ENCODE measurements at places on chromosomes 16 and 17.

DNA sequence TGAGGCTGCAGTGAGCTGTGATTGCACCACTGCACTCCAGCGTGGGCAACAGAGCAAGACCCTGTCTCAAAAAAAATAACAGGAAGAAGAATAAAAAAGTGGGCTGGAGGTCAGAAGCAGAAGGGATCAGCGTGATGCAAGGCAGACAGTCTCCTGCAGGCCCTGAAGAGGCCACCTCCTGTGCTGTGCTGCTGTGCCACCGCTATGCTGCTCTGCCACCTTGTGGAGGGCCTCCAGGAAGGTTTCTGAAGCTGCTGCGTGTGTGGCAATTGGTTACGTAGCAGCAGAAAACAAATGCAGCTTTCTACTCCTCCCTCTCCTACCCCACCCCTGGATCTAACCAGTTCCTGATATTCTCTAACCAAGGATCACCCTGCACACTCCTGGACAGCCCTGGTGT, 815.5 kb downstream of the KCNJ18 start:
- DNase-seq: no peak

- no peak for DNase-seq
Observed at GRCh38 chr17:65527381-65527780, 34.1 kb downstream of the AXIN2 start.

GRCh38 chr17:2551928-2552327, 40.2 kb upstream of the METTL16 start:
- peak; percentile 43 for DNase-seq

DNA sequence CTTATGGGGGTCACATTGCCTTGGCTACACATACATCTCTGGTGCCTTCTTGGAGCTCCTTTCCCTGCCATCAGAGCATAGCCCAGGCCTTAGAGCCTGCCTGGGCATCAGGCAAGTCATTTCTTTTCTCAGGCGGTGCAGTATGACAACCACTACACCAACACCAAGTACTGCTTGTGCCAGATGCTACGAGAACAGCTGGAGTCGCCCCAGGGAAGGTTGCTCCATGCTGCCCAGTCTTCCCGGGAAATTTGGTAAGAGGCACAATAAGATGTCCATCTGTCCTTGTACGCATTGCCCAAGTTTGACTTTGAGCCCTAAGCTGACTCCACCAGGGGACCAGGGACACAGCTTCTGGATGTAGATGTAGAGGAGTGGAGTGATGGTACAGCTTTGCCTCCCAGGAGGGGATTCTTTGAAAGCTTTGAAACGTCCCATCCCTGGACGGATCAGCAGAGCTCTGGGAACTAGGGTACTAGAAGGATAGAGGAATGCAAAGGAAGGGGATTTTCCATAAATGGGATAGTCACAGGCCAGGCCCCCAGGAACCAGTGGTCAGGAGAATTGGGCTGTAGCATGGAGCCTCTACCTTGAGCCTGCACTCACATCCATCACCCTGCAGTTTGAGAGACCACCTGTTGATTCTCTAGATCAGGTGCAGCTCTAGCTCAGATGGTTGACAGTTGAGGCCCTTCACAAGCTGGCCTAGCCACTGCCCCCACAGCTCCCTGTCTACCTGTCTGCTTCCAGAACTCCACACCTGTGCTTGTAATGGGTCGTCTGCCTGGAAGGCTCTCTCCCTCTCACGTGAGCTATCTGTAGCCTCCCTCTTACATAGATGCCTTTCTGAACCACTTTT, 11.0 kb upstream of the NFATC3 start:
- no peak for DNase-seq

DNA sequence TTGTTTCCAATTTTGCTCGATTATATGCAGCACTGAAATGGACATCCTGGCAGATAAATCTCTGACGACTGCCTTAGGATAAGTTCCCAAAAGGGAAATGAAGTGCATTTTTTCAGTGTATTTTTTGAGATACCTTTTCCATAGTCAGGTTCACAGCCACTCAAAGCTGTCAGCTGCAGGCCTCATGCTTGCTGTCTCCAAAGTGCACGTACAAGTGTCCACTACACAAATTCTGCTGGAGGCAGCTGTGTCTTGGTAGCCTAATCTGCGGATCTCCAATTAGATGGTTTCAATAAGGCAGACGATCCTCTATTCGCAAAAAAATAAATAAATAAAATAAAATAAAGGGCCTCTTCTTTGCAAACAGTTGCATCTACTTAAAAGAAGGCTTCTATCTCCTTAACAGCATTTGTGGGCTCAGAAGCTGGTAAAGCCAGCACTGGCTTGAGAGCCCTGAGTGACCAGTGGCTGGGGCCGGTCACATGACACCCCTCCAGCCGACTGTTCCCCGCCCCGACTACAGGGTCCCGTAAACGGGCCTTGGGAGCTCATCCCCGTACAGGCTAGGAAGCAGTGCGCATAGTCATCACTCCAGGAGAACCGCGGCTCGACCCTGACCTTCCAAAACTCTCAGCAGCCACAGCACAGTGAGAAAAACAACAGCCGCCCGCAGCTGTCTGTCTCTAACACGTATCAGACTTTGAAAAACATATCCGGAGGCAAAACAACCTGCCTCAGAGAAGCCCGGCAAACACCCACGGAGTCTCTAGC, 18.8 kb downstream of the RPH3AL start:
- DNase-seq: no peak

- no peak for DNase-seq
Observed at GRCh38 chr16:4675864-4676786, 17.2 kb upstream of the NUDT16L1 start.

- no peak for DNase-seq
Observed at GRCh38 chr17:10843811-10844210, 5.9 kb upstream of the PIRT start.

DNA sequence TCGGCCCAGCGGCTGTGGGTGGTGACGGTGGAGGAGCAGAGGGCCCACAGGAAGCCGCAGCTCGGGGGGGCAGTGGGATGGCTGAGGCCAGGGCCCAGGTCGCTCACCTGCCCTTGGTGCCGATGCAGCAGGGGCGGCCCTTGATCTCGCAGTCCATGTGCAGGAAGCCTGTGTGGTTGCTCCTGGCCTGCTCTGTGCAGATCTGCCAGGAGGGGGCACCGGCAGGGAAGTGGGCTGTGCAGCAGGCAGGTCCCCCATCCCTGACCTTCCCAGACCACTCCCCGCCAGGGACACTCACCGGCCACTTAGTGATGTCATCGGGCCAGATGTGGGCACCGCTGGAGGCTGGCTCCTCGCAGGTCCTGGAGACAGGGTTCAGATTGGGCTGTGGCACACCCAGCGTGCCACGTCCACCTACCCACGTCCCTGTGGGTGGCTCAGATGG, 6.2 kb downstream of the AANAT start:
- no peak for DNase-seq

All from retinal pigment epithelial cell (primary cell).